ENCODE measurements at places on chromosomes 1 and 21. TPM values are rescaled to one million over a fixed set of nuclear protein-coding genes. Genes with fewer than 3 reads are reported as not detected.

The HORMAD1 gene
- total RNA-seq = not detected

- no peak for DNase-seq
Observed at GRCh38 chr1:154801234-154802011, 68.7 kb downstream of the KCNN3 start.

GRCh38 chr1:57550092-57550491 is 126.2 kb upstream of the DAB1 start:
- no peak for DNase-seq

DNA sequence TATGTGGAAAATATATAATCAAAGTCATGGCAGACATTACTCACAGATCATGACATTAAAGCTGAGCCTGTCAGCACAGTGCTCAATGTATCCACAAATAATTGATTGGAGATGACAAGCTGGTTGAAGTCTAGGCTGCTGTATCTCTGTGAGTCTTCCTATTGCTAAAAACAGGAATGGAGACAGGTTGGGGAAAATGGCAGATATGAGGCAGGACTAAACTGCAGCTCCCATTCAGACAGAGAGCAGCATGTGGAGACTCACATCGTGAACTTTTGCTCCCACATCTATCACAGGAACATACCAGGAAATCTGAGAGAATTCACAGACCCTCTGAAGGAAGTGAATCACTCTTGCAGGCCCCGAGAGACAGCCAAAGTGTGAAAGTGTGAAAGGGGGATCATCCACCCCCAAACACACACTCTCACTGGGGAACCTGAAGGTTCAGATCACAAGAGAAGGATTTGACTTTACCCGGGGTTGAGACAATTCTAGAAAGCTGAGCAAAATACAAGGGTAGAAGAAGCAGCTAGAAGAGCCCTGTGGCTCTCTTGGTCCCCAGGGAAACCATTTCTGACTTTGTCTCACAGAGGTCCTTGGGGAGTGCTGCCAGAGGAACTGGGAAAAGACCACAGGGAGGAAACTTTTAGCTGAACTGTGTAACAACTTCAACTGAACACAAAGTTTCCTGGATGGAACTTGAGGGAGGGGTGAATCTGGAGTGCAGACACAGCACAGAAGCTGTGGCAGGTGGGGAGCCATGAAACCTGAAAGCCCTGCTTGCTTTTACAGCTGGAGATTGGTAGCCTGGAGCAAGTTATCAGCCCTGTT is 173.4 kb downstream of the S1PR1 start:
- no peak for DNase-seq

Measured in fibroblast of the aortic adventitia (primary cell).